GM06990 (cell line): ENCODE measurements at places on chromosomes 12 and 14.

GRCh38 chr12:57227315-57228115 is 2.0 kb upstream of the SHMT2 start:
- DNase-seq, result no peak

GRCh38 chr14:76697246-76697905 is 63.9 kb upstream of the VASH1 start:
- no peak for DNase-seq

- no peak for DNase-seq
Measured at GRCh38 chr12:96902076-96902475, 5.0 kb upstream of the NEDD1 start.

- DNase-seq, result no peak
Measured at GRCh38 chr12:98439981-98440581, 75.3 kb upstream of the TMPO start.

DNA sequence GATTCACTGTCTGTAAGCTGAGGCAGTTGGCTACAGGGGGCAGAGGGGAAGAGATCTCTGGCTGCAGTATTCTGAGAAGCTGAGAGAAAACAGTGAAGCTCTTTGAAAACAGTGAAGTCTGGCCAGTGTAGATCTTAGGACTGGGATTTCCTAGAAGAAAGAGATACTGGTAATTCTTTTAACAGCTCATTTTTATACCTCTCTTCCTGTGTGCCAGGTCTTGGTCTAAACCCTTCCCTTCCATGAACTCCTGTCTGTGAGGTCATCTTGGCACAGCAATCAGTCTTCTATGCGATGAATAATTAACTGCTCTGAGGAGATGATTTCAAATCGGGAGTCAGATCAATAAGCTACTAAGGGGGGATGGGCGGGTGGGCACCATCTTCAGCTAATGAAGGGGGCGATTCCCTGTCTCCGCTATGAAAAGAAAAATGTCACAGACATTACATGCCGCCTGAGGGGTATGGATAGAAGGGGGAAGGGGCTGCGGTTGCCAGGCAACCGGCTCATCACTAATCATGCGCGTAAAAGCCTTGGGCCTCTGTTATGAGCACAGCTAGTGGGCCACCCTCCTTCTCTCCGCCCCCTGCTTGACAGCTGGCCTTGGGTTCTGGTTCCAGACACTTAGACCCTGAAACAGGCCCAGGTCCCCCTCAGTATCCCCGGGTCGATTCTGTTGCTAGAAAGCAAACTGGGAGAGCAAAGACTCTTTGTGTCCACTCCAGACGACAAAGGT is 75.3 kb upstream of the CEP83 start:
- DNase-seq, result no peak
